Hair follicle dermal papilla cell (primary cell): ENCODE measurements at places on chromosomes 6 and 20. TPM values are rescaled to one million over a fixed set of nuclear protein-coding genes. Genes with fewer than 3 reads are reported as not detected.

BPIFB1 gene
- total RNA-seq: not detected in 2 replicates

ABHD16B gene
- not detected in 2 replicates for total RNA-seq

SLC22A16 gene
- 0.12 TPM in 1 of 2 replicates, not detected in the other for total RNA-seq

ZBTB46 gene
- total RNA-seq: 0.36 and 0.81 TPM in 2 replicates

RIPPLY2 gene
- 0.61 and 0.97 TPM in 2 replicates for total RNA-seq

IP6K3 gene
- total RNA-seq: 0.12 and 0.32 TPM in 2 replicates

OR2B6 gene
- not detected in 2 replicates for total RNA-seq

FAM83C gene
- total RNA-seq: under 0.01 TPM in 1 of 2 replicates, not detected in the other

BCAS1 gene
- 0.16 and 0.49 TPM in 2 replicates for total RNA-seq

HNF4A gene
- total RNA-seq: not detected in 2 replicates

BMP2 gene
- 0.73 and 1.8 TPM in 2 replicates for total RNA-seq

DYNLT2 gene
- total RNA-seq: 0.61 and 0.65 TPM in 2 replicates

CHD6 gene
- total RNA-seq: 30.5 and 38.0 TPM in 2 replicates
